H4 (cell line): ENCODE measurements at places on chromosomes 13 and 19. TPM values are rescaled to one million over a fixed set of nuclear protein-coding genes. Genes with fewer than 3 reads are reported as not detected.

DNA sequence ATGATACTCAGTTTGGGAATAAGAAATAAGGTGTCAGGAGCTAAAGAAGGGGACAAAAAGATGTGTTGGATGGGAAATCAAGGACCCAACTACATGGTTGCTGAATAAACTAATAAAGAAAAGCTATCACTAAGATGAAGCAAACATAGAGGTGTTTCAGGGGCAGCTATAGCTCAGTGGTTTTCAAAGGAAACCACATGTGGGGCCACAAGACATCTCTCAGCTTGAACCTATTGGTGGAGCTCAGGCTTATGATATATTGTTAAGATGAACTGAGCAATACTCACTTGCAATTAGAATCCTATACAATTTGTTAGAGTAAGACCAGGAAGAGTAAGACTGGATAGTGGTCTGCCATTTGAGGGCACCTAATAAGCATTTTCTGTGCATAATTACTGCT is 45.1 kb upstream of the SPRY2 start:
- no peak for DNase-seq

- no peak for DNase-seq
Observed at GRCh38 chr19:8194528-8195267, 14.5 kb upstream of the CERS4 start.

GRCh38 chr19:1904860-1905109 is 414 bp upstream of the ADAT3 start:
- no peak for DNase-seq

DNA sequence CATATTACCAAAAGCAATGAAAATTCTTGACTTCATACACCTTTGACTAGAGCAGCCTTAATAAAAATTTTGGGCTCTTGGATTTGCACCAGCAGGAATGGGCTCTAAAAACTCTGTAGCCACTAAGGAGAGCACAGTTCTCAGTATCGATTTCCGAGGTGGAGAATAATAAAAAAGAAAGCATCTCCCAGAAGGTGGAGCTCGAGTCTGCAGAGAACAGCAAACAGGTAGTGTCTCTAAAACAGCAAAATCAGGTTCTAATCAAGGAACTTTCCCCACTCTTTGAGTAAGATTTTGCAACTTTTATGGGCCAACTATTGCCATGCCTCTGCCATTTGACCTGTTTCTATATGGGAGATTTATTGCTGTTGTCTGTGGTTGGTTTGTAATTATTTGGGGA is 258.7 kb upstream of the GPC6 start:
- DNase-seq = peak; percentile 16

DNA sequence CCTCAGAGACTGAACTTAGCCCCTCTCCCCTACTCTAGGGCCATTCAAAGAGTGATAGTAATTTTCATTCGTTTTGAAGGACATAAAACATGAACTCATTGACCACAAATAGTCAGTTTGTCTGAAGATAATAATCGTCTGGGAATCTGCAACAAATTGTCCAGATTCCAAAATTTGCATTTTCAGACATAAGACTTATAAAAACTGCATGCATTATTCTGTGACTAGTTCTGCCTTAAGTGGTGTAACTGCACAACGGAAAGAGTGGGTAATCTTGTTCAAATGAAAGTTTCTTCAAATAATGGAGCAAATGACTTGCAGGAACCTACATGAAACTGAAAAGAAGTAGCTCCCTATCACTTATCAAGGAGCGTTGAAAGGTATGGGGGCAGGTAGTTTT is 8.4 kb downstream of the CSNK1A1L start:
- DNase-seq = no peak

DNA sequence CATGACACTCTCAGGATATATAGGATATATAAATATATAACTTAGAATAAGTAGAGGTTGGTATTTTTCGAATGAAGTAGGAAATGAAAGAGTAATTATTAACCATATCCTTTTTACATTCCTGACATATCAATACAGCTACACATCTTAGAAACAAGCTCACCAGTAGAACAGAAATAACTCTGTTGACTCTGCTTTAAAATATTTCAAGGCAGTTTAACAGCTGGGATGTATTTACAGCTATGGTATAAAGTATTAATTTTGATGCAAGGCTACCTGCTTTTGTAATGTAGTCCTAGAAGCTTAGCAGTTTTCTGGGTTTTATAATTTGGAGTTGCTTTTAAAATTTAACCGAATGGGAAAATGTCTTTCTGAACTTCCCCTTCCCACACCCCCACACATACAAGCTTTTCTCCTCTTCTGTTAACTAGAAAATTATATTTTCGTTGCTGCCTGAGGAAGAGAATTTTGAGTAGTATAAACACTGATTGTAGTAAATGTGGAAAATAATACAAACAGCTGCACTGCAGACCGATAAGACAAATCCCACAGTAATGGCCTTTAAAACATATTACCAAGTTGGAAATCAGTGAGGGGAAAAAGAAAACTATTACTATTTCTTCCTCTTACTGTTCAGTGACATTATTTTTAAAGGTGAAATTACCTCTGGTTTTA is 147.7 kb downstream of the GGACT start:
- DNase-seq = no peak

DNA sequence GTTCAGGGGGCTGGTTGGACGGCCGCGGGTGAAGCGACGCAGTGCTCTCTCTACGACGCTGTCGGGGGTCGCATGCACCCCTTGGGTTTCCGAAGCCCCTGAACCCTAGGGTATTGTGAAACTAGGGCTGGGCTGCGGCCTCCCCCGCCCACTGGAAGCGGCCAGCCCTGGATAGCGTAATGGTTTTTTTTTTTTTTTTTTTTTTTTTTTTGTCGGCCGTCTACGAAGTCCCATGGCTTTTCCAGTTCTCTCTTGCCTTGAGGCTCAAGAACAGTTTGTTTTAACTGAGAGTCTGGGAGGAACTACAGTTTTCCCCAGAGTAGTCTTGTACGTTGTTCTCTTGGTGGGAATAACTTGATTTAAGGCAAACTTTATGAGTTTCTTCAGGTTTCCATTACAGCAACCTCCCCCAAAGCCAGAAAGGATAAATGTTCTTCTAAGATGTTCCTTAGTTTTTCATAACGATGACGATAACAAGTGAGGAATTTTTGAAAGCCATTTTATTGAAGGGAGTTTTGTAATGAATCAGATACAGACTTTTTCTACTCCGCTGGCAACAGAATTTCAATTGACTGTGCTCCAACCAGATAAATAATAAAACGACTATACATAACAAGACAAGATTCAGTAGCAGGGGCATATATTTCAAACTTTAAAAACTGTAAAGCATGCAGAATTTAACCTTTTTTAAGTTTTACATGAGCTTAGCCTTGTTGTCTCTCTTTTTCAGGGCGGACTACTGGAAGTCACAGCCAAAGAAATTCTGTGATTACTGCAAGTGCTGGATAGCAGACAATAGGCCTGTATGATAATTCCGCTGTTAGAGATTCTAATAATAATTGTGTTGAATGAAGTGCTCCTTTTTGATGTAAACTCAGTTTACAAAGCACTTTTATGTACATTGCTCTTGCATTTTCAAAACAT is 867 bp downstream of the WBP4 start:
- peak; percentile 34 for DNase-seq

Gene PLEKHF1
- total RNA-seq = 9.2 and 9.9 TPM in 2 replicates

DNA sequence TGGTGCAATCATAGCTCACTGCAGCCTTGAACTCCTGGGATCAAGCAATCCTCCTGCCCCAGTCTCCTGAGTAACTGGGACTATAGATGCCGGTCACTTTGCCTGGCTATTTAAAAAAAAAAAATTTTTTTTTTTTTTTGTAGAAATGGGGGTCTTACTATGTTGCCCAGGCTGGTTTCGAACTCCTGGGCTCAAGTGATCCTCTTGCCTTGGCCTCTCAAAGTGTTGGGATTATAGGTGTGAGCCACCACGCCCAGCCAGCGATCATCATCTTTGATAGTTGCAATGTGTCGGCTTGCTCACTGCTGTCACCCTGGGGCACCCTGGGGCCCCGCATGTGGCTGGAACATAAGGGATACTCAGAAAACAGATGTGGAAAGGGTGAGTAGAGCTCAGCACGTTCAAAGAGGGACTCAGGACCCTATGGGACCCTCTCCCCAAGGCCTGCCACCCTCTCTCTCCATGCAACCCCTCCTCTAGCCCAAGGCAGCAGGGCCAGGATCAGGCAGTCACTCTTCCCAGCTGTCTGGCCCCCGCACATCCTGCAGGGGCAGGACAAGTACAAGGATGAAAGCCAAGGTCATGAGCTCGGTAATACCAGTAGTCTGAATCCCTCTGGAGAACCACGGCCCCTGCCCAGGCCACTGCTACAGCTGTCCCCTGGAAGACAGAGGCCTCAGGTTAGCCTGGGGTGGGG is 6.5 kb upstream of the CCL25 start:
- no peak for DNase-seq

DNA sequence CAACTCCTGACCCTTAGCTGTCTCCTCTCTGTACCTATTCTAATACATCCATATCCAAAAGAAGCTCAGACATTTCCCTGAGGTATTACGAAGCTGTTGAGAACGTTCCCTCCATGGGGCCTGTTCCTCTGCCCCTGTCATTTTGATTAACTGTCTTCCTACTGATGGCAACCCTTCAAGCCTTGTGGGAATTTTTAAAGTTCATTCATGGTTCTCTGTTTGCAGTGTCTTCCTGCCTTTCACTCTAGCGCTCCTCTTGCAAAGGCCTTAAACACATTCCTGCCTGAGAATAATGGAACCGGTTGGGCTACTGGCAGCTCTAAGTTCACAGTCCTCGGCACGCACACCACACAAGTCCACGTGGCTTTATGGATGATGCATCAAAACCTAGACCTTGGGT is 66.1 kb downstream of the LHFPL6 start:
- DNase-seq = no peak

Gene MIER2
- 2.8 and 5.1 TPM in 2 replicates for total RNA-seq

Gene DHRS12
- 0.27 and 2.7 TPM in 2 replicates for total RNA-seq

DNA sequence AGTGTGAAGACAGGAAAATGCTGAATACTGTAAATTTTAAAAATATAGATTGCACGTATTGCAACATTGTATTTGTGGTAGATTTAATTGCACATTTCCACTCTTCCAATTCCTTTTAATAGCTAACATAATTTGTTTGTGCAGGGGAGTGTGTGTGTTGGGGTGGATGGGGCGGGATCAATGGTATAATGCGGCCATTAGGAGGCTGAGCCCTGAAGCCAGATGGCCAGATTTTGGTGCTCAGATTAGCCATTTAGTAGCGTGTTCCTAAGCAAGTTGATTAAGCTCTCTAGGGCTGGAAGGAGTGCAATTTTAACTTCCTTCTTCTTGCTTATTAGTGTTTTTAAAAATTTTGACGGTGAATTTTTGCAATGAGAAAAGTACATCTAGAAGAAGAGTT is 5.8 kb downstream of the OXGR1 start:
- no peak for DNase-seq

GRCh38 chr19:2188708-2189385 is 25.1 kb downstream of the DOT1L start:
- DNase-seq = no peak

Gene ZNF85
- total RNA-seq = 10.3 and 12.5 TPM in 2 replicates

Gene ADAMTS10
- total RNA-seq = 0.62 and 0.83 TPM in 2 replicates

- DNase-seq = no peak
Observed at GRCh38 chr13:41678249-41678648, 220.9 kb downstream of the RGCC start.

DNA sequence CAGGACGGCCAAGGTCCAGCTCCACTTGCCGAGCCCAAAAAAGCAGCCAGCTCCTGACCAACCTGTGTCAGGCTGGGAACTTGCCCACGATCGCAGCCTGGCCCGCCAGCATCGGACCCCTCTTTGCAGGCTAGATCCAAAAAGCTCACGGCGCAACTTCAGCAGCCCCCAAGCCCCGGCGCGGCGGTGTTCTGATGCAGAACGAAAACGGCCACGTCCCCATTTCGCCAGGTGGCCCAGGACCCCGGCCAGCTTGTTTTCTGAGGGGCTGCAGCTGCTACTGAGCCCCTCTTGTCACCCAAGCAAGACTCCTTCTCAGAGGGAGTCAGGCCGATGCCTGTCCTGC is 1.3 kb downstream of the TMEM259 start:
- no peak for DNase-seq

GRCh38 chr13:66984241-66984640 is 245.9 kb downstream of the PCDH9 start:
- no peak for DNase-seq

Gene ENOX1
- total RNA-seq = 0.64 and 0.86 TPM in 2 replicates

DNA sequence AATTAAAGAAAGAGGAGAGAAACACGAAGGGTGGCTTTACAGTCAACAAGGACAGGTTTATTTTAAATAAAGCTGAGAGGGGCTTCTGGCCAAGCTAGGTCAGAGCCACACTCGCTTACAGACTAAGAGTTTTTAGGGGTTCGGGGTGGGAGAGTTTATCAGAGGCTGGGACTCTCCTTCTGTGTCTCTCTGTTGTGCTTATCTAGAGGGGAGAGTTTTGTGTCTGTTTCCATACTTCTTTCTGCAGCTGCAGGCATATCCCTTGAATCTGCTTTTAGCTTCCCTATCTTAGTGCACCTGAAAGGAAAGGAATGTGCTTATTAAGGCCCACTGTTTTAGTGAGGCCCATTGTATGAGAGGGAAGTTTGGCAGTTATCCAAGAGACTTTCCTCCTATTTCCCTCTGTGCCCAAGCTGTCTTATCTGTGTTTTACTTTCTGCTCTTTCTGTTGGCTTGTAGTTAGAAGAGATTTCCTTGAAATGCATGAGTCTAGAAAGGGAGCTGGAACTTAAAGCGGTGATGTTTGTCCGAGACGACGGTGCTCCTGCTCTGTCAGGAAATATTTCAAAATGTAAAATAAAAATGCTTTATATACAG is 275.3 kb downstream of the KCTD12 start:
- DNase-seq = no peak

DNA sequence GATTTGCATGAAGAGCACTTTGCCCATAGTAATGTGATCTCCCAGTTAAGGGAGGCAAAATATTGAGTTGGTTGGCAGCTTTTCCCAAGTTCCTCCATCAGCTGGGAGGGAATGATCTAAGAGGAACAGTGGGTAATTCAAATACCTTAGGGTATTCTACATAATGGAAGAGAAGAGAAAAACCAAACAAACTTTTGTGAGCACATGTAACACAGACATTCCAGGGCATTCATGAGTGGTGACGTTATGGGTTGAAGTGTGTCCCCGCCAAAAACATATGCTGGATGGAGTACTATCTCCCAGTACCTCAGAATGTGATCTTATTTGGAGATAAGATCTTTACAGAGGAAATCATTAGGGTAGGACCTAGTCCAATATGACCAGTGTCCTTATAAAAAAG is 220.1 kb downstream of the FOXO1 start:
- DNase-seq = no peak

DNA sequence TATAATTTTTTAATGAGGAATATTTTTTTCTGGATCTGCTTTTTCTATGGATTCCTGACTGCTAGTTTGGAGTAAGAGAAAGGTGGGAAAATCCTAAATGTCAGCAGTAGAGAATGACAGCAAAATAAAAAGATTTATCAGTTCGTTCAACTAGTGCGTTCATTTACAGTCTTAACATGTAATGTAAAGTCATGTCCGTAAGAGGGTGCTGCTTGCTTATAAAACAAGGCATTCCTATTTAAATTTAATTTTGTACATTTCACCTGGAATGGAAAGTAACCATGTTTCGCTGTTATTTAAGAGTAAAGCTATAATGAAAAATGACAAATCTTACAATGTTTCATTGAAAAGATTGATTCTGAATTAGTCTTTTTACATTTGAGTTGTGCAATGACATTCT is 76.6 kb downstream of the ZMYM2 start:
- DNase-seq = no peak

Gene ZNF763
- 0.02 TPM in 1 of 2 replicates, not detected in the other for total RNA-seq
